Fibroblast of villous mesenchyme (primary cell): ENCODE measurements at places on chromosomes 12 and 14. TPM values are rescaled to one million over a fixed set of nuclear protein-coding genes. Genes with fewer than 3 reads are reported as not detected.

Gene DNAJC22
- 1.7 and 2.6 TPM in 2 replicates for total RNA-seq

Gene ZDHHC22
- total RNA-seq = not detected in 2 replicates

Gene KRT7
- total RNA-seq = 20.6 and 36.7 TPM in 2 replicates

Gene PIANP
- not detected in 2 replicates for total RNA-seq

Gene CCDC197
- total RNA-seq = not detected in 2 replicates

Gene RPL36AL
- 175 and 217 TPM in 2 replicates for total RNA-seq

Gene VRTN
- total RNA-seq = not detected in 2 replicates

Gene KCNC2
- total RNA-seq = 0.43 TPM in 1 of 2 replicates, not detected in the other
